ENCODE measurements at places on chromosomes 2 and 18.
A peak's percentile ranks its signal among the peaks of the same experiment; 100 is the strongest.

- DNase-seq: no peak
- no peak overlapping the region for H3K4me3 ChIP-seq
- no peaks in the 10 kb centered on the region for H3K4me1 ChIP-seq
- H3K27ac ChIP-seq: no peak overlapping the region
- H3K27me3 ChIP-seq: no peaks in the 10 kb centered on the region
Observed at GRCh38 chr2:199484927-199485326, 27.2 kb upstream of the SATB2 start.

- H3K27me3 ChIP-seq: no peaks in the 10 kb centered on the region
- H3K27ac ChIP-seq: no peak overlapping the region
- no peak overlapping the region for H3K4me3 ChIP-seq
Observed at GRCh38 chr2:135991861-135992260, 6.4 kb upstream of the DARS1 start.

DNA sequence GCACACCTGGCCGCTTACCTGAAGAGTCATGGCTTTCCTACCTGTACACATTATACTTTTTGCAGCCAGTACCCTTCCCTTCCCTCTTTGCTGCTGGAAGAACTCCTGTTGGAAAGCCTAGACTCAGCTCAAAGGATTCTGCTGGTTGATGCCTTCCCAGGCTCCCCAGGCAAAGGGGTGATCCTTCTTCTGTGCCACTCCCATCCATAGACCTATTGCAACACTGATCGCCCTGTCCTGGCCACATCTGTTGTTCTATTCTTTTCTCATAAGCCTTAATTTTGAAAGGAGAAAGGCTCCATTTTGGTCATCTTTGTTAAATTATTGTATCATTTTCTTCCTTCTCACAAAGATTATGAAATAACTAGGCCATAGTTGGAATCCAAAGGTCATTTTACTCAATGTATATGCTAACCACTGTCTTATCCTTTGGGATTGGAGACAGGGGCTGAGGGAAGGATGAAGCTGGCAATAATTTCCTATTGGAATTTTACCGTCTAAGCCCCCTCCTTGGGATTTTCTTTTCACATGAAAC, 3.4 kb upstream of the PRKCE start:
- no peak for DNase-seq
- peaks cover 9% of the 10 kb centered on the region for H3K27me3 ChIP-seq
- H3K36me3 ChIP-seq: no peaks in the 10 kb centered on the region
- no peak overlapping the region for H3K4me3 ChIP-seq
- no peak overlapping the region for H3K27ac ChIP-seq

DNA sequence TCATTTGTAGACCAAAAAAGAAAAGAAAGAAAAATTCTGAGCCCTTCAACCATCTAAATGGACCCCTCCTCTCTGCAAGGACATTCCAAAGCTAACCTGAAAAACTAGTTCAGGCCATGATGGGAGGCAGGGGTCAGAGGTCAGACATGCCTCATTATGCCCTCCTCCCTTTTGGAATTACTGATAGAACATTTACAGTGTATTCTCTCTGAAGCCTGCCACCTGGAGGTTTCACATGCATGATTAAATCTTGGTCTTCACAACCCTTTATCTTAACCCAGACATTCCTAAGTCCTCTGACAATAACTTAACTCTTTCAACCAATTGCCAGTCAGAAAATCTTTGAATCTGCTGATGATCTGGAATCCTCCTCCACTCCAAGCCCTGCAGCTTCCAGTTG, 86.0 kb downstream of the SPP2 start:
- no peaks in the 10 kb centered on the region for H3K36me3 ChIP-seq
- H3K4me3 ChIP-seq: no peak overlapping the region
- no peak for DNase-seq
- no peaks in the 10 kb centered on the region for H3K27me3 ChIP-seq
- no peak overlapping the region for H3K27ac ChIP-seq

GRCh38 chr18:63287691-63288220, 31.8 kb downstream of the BCL2 start:
- peaks cover 90% of the 10 kb centered on the region for H3K4me1 ChIP-seq
- no peak overlapping the region for H3K4me3 ChIP-seq
- H3K27ac ChIP-seq: no peak overlapping the region

GRCh38 chr2:162917626-162918025, 79.1 kb upstream of the KCNH7 start:
- H3K27me3 ChIP-seq: no peaks in the 10 kb centered on the region
- no peak overlapping the region for H3K4me3 ChIP-seq

DNA sequence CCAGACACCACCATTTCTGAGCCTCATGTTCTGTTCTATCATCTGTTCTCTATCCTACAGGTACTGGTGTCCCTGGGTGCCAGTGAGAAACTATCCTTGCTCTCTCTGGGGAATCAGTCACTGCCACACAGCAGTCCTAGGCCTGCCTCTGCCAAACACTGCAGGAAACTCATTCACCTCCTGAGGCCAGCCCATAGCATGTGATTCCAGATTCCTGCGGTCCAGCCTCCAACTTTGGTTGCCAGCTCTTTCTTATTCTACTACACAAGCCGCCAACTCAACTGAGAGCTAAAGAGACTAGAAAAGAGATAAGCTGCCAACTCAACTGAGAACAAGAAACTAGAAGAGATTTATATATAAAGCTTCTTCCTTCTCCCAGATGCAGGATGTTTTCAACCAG, 8.8 kb upstream of the TTLL4 start:
- DNase-seq: no peak
- no peak overlapping the region for H3K27ac ChIP-seq
- H3K4me3 ChIP-seq: no peak overlapping the region
- no peaks in the 10 kb centered on the region for H3K36me3 ChIP-seq
- H3K4me1 ChIP-seq: no peaks in the 10 kb centered on the region

DNA sequence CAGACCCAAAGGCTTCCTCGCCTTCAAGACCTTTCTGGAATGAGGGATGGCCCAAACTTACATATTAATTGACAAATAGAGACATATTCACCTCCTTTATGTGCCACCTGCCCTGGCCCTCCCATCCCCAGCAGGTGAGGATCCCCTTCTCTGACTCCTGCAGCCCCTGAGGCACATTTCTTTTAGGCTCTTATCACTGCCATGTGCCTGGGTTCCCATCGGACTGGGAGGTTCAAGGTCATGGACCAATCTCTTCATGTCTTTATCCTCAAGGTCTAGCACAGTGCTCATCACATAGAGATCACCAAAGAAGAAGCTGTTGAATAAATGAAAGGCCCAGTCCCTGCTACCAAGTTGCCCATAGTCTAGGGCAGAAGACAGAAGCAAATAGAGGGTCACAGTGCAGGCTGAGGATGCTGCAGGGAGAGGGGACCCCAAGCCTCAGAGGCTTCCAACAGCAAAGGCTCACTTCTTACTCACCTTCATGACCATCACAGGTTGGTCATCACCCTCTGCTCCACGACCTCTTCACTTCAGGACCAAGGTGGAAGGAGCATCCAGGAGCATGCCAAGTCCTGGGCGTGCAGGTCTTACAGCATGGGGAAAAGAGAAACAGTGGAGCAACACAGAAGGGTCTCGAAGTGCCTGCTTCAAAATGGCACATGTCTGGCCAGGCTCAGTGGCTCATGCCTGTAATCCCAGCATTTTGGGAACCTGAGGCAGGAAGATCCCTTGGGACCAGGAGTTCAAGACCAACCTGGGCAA, 193.9 kb downstream of the SMAD2 start:
- H3K4me1 ChIP-seq: no peaks in the 10 kb centered on the region
- no peaks in the 10 kb centered on the region for H3K36me3 ChIP-seq
- no peak overlapping the region for H3K4me3 ChIP-seq
- no peak for DNase-seq
- H3K27ac ChIP-seq: no peak overlapping the region
- H3K27me3 ChIP-seq: peaks cover 5% of the 10 kb centered on the region

DNA sequence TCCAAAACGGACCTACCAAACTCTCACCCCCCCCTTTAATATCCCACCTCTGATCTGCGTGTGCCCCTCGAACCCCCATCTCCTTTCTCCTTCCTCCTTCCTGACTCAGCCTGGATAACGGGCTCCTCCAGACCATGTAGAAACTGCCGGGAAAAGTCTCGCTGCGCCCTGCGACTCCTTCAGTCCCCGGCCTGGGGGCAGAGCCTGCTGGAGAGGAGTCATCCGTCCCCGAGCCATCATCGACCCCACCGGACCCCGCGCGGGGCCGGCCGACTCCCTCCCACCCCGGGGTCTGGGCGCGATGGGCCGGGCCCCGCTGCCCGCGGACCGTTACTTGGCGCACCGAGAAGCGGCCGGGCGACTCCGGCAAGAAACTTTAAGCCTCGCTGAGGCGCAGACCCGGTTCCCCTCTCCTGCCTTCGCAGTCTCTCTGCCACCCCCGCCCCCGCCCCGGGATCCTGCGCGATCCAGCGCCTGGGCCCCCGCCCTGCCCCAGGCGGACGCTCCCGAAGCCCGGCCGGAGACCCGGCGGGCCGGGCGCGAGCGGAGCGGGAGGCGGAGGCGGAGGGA, 3.4 kb downstream of the ZEB2 start:
- peak overlapping the region; percentile 94 for H3K27ac ChIP-seq
- peak overlapping the region; percentile 52 for H3K4me3 ChIP-seq
- H3K4me1 ChIP-seq: peaks cover 38% of the 10 kb centered on the region
- no peak for DNase-seq
- no peaks in the 10 kb centered on the region for H3K36me3 ChIP-seq

DNA sequence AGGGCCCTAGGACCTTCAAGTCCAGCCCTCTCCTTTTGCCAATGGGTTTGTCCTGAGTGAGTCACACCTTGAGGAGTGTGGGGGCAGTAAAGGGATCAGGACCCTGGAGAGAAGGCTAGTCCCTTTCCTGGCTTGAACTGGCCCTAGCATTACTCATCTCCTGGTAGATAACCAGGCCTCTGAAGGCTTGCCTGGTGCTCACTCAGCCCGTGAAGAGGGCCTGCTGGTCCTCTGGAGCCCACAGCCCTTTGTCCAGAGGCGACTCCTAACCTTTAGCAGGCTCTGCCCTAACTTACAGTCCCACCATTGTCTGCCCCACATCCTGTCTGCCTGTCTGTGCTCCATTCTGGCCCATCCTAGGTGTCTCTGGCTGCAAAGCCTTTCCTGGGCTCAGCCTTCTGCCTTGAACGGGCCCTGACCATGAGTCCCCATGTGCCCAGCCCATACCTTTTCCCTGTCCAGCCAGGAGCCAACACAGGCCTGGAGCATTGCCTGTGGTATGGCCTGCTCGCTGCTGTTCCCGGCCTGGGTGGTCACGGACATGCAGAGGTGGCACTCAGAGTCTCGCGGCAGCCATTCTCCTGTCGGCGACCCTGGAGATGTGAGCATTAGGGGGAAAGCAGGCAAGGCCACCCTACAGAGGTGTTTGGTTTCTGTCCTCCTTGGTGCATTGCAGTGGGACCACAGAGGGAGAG, 5.0 kb downstream of the SFTPB start:
- H3K4me1 ChIP-seq: no peaks in the 10 kb centered on the region
- H3K36me3 ChIP-seq: no peaks in the 10 kb centered on the region
- H3K27ac ChIP-seq: no peak overlapping the region
- DNase-seq: no peak

DNA sequence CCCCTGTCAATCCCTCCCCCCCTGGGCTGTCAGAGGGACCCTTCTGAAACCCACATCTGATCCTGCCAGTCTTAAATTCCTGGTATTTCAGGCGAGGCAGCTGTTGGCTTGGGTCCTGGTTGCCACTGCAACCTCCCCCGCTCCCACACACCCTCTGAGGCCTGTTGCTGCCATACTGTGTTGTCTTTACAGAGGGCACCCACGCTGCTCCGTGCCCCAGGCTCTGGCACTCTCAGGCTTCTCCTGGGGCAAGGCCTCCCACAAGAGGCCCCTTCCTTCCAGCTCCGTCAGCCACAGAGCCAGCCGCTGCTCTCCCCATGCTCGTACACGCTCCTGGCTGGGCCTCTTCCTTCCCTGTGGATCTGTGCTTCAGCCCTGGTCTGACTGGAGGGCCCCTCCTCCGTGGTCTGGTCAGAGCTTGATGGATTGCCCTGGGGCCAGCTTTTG, 8.6 kb downstream of the CABLES1 start:
- H3K4me1 ChIP-seq: no peaks in the 10 kb centered on the region
- no peak for DNase-seq
- no peak overlapping the region for H3K4me3 ChIP-seq
- no peaks in the 10 kb centered on the region for H3K27me3 ChIP-seq
- H3K36me3 ChIP-seq: no peaks in the 10 kb centered on the region

DNA sequence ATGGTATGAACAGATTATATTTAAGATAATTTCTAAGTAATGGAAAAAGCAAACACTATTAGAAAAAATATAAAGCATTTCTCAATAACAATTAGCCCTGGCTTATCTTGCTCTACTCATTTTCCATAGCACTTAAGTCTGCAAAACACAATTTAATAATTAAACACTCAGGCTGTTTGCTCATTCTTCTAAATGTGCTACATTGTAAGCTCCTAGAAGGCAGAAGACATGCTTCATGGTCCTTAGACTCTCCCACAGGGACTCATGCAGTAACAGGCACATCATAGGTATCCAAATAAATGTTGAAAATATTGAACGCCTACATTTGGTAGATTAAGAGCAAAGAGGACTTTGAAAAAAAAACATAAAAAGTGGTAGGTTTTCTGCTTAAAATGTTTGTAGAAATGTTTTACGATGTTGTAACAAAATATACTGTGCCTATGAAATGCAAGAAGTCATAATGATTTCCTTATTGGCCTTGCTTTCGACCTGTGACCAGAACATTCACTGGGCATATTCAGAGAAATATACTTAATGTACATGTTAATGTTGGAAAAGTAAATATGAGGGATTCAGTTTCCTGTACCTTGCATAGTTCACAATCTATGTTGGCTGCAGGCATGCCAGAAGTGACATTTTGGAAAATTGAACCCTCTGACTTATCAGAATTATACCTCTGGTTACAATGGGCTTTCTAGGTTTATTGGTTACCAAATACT, 27.2 kb downstream of the G6PC2 start:
- no peaks in the 10 kb centered on the region for H3K4me1 ChIP-seq
- no peaks in the 10 kb centered on the region for H3K27me3 ChIP-seq
- no peak overlapping the region for H3K27ac ChIP-seq
- H3K36me3 ChIP-seq: no peaks in the 10 kb centered on the region

DNA sequence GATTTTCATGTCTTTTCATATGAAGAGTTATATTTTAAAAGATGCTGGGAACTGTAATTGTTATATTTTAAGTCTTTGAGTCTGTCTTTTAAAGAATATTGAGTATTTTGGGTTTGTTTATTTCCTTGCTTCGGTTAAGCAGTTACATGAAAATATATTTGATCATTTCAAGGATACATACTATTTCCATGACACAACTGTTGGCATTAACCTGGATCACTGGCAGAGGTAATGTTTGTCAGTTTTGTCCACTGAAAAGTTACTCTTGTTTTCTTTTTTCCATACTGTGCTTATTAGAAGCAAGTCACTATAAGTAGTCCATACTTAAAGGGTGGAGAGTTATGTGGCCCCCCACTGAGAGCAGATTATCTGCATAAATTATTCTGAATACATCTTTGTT, 1142.0 kb upstream of the TMEFF2 start:
- no peak overlapping the region for H3K4me3 ChIP-seq
- H3K4me1 ChIP-seq: no peaks in the 10 kb centered on the region
- H3K27me3 ChIP-seq: no peaks in the 10 kb centered on the region
- no peak for DNase-seq

DNA sequence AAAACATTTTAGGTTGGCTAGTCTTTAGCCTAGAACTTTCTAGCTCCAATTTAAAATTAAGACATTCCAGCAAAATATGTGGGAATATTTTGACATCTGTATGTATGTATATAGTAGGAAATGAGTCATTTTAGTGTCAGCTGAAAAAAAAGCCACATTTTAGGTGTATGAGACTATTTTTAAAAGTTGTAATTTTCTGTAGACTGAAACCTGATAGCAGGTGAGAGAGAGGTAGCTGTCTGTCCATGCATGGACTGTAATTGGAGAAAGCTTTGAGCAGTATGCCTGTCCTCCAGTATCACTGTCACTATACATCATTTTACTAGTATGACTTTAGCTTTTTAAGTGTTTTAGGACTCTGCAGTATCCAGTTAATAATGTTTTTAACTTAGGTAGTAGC, 26.1 kb upstream of the PPP1R1C start:
- no peak overlapping the region for H3K27ac ChIP-seq
- no peak for DNase-seq
- no peak overlapping the region for H3K4me3 ChIP-seq
- H3K4me1 ChIP-seq: no peaks in the 10 kb centered on the region

Data from CD8-positive, alpha-beta memory T cell (primary cell).